ENCODE measurements at places on chromosomes 12 and 14.
A peak's percentile ranks its signal among the peaks of the same experiment; 100 is the strongest.

DNA sequence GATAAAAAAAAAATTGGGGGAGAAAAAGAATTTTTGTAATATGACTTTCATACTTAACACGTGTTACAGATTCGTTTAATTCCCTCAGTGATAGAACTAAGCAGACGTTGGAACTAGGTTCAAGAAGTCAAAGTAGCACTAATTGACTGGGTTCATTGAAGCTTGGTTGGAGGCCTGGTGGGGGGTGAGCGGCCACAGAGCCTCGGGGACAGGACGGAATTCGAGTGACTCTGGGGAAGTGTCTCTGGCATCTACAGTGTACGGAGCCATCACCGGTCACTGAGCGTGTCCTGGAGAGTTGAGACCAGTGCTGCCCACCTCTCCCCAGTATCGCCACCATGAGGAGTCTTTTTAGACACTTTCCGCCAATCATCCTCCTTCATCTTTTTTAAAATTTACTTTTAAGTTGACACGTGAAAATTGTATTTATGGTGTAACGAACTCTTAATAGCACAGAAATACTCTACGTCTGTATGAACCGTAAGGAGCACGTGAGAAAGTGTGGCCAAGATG lies 1.3 kb downstream of the ZFYVE21 start:
- no peak for DNase-seq

GRCh38 chr14:93431036-93431670 lies 414 bp downstream of the UNC79 start:
- no peak for DNase-seq

DNA sequence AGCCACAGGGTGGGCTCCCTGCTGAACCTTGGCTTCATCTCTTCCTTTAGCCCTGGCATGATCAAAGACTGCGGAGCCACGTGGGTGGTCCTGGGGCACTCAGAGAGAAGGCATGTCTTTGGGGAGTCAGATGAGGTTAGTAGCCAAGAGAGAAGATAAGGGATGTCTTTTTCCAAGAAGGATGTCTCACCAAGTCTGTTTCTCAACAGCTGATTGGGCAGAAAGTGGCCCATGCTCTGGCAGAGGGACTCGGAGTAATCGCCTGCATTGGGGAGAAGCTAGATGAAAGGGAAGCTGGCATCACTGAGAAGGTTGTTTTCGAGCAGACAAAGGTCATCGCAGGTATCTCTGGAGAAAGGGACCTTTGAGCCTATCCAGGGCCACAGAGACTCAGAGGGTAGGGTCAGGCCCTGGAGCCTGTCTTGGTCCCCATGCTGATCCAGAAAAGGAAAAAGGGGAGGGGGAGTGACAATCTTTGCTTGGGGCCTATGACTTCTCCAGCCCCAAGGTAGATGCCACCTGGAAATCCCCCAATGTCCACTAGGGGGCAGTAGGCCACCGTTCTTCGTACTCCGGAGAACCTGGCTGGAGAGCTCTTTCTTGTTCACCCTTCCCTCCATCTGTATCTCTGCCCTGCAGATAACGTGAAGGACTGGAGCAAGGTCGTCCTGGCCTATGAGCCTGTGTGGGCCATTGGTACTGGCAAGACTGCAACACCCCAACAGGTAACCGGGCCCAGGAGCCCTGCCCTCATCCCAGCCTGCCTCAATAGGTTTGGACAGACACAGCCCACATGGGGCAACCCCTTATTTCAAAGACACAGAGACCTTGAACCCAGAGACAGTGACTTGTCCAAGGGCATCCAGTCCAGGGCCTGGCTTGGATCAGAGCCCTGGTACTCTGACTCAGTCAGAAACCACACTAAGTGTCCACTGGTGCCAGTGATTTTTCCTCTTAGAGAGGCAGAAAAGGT lies 2.0 kb downstream of the TPI1 start:
- peak; percentile 83 for DNase-seq

DNA sequence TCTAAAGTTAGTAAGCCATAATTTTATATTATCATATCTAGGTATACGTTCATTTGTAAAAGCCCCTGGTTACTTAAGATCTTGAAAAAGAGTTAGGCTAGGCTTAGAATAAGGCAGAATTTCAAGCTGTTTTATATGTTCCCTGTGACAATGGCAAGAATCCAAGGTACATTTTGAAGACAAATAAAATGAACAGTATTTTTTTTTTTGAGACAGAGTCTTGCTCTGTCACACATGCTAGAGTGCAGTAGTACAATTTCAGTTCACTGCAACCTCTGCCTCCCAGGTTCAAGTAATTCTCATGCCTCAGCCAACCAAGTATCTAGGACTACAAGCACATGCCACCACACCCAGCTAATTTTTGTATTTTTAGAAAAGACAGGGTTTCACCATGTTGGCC lies 139.2 kb downstream of the DUSP6 start:
- no peak for DNase-seq
